ENCODE measurements at places on chromosomes 12 and 14.

DNA sequence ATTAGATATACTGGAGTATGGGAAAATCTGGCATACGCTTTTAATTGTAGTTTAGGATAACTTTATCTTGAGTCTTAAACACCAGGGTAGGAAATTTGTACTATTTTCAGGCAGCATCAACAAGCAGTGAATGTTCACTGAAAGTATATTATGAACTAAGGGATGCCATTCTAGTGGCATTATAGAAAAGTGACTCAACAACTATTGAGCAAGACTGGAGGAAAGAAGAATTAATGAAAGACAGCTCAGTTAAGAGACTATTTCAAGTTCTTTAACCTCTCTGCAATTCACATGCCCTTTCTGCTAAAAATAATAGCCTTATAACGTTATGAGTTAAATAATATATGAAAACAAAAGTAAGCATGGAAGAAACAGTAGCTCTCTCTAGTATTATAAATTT is 343.1 kb downstream of the FSCB start:
- no peak for DNase-seq

GRCh38 chr12:93642751-93643150 is 34.4 kb upstream of the CRADD start:
- DNase-seq = no peak

- DNase-seq = peak; percentile 71
Observed at GRCh38 chr12:93103154-93103553, 174.1 kb upstream of the EEA1 start.

- no peak for DNase-seq
Observed at GRCh38 chr12:103401421-103401820, 94.3 kb downstream of the C12orf42 start.

- DNase-seq = no peak
Observed at GRCh38 chr12:133026996-133027395, 10.3 kb upstream of the ZNF84 start.

DNA sequence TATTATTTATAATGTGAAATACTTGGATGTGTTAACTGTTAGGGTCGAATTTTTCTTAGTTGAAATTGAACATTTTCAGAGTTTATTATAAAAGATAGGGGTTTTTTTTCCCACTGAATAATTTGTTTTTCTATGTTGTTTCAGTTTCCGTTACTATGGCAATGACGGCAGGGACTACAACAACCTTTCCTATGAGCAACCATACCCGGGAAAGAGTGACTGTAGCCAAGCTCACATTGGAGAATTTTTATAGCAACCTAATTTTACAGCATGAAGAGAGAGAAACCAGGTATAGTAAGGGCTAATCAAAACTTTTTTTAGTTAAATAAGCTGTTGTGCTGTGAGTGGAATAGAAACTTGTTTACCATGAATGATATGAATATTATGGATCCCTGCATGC is 35.1 kb upstream of the BMAL2 start:
- peak; percentile 42 for DNase-seq

DNA sequence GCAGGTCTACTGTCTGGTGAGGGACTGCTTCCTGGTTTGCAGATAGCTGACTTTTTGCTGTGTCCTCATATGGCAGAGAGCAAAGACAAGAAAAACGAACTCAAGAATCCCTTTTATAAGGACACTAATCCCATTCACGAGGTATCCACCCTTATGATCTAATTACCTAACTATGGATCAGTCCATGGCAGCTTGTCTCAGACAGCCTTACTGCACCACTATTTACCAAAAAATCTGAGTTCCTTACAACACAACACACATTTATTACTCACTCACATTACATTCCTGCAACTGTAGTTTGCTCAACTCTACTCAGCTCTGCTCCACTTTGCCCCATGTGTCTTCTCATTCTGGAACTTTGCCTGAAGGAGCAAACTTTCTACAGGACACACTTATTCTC is 10.1 kb upstream of the SLC6A15 start:
- DNase-seq = no peak

- DNase-seq = no peak
Observed at GRCh38 chr12:131943389-131943788, 6.4 kb upstream of the EP400 start.

GRCh38 chr12:115973066-115973465 is 304.4 kb downstream of the MED13L start:
- no peak for DNase-seq

DNA sequence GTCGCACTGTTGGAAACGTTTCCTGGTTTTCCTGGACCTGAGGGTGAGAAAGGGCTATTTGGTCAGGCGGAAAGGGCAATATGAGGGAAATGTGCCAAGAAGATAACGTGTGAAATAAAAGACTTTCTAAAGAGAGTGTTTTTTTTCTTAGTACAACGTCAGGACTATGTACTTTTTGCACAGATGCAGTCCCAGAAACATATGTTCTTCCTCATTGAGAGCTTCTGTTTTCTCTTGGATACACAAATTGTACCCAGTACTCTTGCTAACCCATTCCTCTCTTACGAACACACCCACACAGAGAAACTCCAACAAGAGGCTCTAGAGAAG is 669 bp upstream of the PKP2 start:
- no peak for DNase-seq

GRCh38 chr14:97264516-97265230 is 467.5 kb downstream of the VRK1 start:
- DNase-seq = no peak

GRCh38 chr12:7905071-7905470 is 30.9 kb downstream of the SLC2A3 start:
- peak; percentile 57 for DNase-seq

- DNase-seq = peak; percentile 19
Observed at GRCh38 chr12:18400186-18400585, 138.9 kb downstream of the PIK3C2G start.

DNA sequence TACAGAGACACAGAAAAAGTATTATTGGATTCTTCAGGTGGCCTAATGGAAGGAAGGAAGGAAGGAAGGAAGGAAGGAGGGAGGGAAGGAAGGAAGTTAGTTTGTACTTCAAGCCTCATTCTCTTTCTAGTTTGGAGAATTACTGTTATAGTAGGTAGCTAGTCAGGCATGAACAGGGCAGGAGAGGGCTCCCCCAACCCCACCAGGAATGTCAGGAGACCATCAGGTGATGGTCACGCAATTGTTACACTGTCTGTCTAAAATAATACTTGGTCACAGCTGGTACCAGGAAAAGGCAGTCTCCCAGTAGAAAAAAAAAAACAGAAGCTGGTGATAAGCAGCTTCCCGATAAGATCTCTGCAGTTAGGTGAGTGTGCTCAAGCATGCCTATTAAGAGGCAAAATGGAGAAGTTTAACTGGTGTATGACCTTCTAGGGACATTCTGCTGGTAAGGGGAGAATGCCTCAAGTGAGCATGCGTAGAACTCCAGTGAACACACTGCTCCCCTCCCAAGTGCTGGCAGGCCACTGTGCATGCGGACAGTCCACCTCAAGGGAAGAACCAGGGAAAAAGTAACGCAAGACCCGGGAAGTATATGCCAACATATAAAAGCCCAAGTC is 358.4 kb upstream of the SOX5 start:
- no peak for DNase-seq

GRCh38 chr12:130879212-130879686 is 7.4 kb downstream of the RAN start:
- no peak for DNase-seq

Measured in muscle of leg (tissue), 16 donors.